ENCODE measurements at places on chromosomes 2 and 18.

GRCh38 chr2:114864901-114865300 lies 422.5 kb downstream of the DPP10 start:
- no peak for DNase-seq

DNA sequence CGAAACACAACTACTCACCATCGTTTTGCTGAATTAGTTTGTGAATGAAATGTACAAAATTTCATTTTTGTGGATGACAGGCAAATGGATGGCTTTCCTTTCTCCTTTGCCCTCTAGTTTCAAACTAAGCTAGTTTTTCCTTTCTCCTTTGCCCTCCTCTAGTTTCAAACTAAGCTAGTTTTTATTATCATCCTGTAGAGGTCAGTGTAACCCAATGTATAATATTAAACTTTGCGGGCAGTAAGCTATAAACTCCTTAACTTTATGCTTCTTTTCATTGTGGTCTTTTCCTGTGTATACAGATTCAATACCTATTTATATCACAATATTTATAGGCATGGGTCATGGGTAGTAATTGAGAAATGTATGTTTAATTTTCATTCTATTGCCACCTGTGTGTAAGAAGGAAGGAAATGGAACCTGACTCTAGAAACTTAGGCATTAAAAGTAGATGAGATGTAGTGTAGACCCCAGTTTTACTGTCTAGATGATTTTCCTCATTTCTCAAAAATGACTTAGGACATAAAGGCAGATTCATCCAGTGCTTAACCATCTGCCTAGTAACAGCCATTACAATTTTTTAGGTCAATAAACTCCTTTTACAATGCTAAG lies 58.1 kb downstream of the MAP3K19 start:
- DNase-seq: no peak

DNA sequence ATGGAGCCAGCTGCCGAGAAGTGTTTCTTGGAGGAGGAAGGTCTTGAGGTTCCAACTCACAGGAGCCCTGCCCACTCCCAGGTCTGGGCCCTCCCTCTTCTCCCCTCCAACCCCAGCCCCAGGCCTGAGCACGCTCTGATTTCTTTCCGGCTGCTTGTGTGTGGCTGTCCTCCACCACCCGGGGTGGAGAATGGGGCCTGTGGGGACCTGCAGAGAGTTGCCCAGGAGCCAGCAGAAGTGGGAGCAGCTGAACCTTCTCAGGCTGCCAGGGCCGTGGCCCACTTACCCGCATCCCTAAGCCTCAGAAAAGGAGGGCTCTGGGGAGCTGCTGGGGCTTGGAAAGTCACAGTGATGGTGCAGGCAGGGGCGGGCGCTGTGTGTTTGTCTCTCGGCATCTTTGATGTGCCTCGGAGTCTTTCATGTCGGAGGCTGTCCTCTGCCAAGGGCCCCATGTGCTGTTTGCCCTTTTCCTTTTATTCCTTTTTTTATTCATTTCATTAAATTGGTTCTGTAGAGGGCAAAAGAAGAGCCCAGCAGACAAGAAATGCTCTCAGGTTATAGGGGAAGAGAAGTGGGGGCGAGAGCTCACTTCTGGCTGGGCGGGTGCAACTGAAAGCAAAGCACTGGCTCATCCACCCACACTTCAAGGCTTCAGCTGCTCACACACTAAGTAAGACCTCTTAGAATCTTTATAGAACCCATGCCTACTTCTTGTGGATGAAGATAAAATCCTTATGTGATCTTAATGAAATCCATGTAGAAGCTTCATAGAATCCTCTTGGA lies 52.5 kb downstream of the SDC1 start:
- DNase-seq: no peak

DNA sequence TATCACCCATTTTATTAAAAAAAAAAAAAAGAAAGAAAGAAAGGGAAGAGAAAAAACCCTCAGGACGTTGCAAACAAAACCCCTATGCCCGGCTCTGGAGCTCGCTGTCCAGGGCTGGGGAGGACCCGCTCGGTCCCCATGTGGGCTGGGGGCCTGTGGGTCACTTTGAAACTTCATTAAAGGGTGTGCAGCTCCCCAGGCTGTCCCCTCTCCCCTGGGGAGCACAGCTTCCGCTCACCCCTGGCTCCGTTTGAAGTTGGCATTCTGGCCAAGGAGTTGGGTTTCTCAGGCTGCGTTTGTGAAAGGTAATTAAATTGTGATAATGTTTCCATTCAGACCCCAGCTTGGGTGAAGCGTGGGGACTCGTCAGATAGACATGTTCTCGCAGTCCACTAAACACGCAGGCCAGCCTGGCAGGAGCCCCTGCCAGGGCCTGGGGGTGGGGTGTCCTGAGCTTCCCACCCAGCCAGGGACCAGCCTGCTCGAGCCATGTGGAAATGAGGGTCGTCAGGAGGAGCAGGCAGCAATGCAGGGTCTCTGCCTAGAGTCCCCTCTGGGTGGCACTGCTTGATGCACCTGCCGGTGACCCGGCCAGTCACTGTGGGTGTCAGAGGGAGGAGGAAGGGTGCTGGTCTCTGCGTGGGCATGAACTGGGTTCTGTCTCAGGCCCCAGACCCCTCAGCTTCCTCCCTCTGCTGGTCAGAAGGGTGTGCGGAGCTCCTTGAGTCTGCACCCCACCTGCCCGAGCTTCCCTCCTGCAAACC lies 166.2 kb downstream of the INHBB start:
- no peak for DNase-seq

DNA sequence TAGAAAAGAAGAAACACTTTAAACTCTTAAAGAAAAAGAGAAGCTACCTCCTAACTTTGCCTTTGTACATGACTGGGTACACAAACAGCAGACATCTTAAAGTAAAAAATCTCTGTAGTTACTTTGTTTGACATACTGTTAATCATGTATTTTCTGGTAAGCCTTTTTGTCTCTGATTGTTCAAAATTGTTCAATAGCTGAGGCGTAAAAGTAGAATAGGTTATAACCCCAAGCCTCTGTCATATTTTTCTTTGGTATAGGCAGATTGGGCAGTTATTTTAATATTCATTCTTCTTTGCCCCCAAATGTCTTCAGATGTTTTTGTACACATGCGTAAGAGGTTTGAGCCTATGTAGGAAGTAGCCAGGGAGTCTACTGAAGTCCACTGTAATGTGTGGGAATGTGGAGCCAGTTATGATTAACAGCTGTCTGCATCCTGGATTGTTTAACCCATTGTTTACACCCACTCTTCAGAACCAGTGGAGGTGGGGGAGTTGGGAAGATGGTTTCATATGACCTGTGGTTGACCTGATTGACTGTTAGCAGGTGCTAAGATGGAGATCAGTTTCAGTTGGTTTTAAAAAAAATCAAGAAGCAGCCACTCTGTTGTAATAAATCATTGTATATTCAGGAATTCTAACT lies 150.5 kb downstream of the TANC1 start:
- no peak for DNase-seq

- DNase-seq: no peak
These were observed 232.4 kb downstream of the GBX2 start for GRCh38 chr2:235935773-235936172.

DNA sequence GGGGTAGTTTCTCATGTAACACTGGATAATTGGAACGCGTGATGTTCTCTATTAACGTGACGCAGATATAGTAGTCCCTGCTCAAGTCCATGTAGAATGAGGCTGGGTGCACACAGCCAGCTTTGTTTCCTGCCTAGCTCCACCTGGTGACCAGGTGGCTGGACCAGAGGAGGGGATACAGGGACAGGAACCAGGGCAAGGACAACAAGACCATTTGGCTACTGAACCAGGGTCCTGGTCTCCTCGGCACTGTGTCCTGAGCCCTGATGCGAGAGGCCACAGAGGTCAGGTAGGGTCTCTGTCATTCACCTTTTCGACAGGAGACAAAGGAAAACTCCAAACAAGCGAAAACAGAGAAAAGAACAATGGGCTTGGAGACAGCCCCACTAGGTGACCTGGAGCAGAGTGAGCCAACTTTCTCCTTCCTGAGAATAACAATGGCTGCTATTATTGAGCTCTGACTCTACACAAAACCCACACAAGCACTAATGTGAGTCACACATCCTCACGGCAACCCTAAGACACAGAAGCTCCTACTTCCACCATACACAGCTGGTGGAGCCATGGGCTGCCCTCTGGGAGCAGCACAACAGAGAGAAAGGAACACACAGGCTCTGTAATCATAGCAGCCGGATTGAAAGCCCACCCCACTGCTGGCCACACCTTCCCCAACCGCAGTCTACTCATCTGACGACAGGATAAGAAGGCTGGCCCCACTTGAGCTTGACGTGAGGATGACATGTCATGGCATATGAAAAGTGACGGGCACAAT lies 67.3 kb upstream of the TEX51 start:
- DNase-seq: no peak

DNA sequence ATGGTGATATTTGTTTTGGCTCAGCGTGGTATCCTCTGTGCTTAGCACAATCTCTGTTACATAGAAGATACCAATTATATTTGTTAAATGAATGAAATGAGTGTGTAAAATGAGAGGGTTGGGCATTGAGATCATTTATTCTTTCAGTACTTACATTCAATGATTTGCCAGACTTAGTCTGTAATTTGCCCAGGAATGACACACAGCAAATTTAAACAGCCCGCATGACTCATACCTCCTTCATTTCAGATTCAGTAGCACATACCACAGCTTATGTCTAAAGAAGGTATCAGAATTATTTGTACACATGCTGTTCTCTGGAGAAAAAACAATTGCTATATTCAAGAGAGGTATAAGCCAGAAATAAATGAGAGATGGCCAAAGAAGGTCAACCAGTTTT lies 37.0 kb downstream of the KLHL14 start:
- no peak for DNase-seq

DNA sequence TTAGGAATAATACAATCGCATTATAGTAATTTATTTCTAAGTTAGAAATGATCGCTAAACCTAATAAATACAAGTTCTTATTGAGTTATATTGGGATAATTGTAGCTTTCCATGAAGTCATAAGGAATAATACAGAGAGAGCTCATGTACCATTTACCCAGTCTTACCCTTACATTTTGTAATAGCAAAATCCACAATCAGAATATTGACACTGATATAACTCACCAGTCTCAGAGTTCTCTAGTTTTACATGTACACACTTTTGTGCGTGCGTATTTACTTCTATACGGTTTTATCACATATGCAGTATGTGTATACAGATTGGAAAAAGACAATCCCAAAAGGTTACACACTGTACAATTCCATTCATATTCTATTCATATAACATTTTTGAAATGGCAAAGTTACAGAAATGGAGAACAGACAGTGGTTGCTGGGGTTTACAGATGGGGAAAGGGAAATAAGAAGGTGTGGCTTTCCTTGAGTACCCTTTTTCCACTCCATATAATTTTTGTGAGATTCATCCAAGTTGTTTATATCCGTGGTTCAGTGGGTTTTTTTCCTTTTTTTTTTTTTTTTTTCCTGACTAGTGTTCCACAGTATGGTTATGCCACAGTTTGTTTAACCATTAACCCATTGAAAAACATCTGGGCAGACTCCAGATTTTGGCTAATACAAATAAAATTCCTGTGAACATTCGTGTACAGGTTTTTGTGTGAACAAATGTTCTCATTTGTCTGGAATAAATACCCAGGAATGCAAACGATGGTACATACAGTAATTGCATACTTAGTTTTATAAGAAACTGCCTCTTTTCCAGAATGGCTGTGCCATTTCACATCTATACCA lies 117.2 kb downstream of the HNMT start:
- DNase-seq: no peak

DNA sequence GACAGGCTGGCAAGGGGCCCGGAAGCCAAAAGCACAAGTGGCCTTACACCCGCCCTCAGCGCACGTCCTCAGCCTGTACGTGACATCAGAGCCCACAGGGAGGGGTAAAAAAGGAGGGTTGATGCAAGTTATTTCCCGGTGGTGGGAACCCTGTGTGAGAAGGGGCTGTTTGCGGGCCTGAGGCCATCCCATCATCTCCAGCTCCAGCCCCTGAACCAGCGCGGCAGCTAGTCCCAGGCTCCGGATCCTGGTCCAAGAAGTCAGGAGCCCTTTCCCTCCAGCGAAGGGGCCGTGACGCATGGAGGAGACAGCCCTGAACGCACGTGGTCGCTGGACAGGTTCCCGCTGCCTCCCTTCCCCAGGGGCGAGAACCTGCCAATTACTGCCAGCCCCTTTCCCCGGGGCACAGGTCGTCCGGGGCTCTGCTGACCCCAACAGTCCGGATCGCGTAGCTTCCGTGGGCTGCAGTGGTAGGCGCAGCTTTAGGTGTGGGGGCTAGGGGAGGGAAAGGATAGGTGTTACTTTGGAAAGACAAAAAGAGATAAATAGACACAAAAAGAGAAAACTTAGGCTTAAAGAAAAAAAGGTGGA lies 1.3 kb upstream of the LRP2 start:
- DNase-seq: no peak
